ENCODE measurements at places on chromosomes 1 and 21.
A peak's percentile ranks its signal among the peaks of the same experiment; 100 is the strongest.

DNA sequence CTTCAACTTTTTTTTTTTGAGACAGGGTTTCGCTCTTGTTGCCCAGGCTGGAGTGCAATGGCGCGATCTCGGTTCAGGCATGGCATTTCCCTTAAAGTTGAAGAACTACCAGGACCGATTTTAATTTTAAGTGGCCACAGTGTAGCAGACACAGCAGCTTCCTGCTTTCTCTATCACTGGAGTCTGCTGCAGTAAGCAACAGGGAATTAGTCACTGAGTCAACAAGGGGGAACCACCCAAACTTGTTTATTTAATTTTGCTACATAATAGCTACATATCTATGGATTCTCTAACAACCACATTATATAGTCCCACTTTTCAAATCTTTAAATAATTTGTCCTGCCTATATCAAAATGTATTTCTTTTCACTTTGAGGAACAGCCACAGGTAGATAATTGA is 12.5 kb upstream of the TNNI3K start:
- H3K36me3 ChIP-seq, result no peaks in the 10 kb centered on the region
- H3K27me3 ChIP-seq, result no peaks in the 10 kb centered on the region
- no peak for DNase-seq
- no peak overlapping the region for H3K4me3 ChIP-seq
- H3K27ac ChIP-seq, result no peak overlapping the region
- H3K4me1 ChIP-seq, result no peaks in the 10 kb centered on the region

GRCh38 chr1:37021502-37021901 is 12.8 kb downstream of the GRIK3 start:
- H3K27me3 ChIP-seq, result peaks cover 2% of the 10 kb centered on the region
- H3K36me3 ChIP-seq, result no peaks in the 10 kb centered on the region
- H3K27ac ChIP-seq, result no peak overlapping the region
- no peaks in the 10 kb centered on the region for H3K4me1 ChIP-seq

- peaks cover 6% of the 10 kb centered on the region for H3K27me3 ChIP-seq
- no peaks in the 10 kb centered on the region for H3K36me3 ChIP-seq
- no peak for DNase-seq
- H3K4me3 ChIP-seq, result no peak overlapping the region
Measured at GRCh38 chr1:182666706-182667105, 17.7 kb downstream of the RGS8 start.

- no peak for DNase-seq
- no peak overlapping the region for H3K4me3 ChIP-seq
- no peaks in the 10 kb centered on the region for H3K36me3 ChIP-seq
- no peak overlapping the region for H3K27ac ChIP-seq
Measured at GRCh38 chr1:178632653-178633052, 92.4 kb upstream of the RALGPS2 start.

GRCh38 chr1:167722152-167722869 is 529 bp downstream of the MPZL1 start:
- peak overlapping the region; percentile 96 for H3K4me3 ChIP-seq
- peak overlapping the region; percentile 92 for H3K27ac ChIP-seq
- peak; percentile 54 for DNase-seq
- H3K36me3 ChIP-seq, result peaks cover 18% of the 10 kb centered on the region

DNA sequence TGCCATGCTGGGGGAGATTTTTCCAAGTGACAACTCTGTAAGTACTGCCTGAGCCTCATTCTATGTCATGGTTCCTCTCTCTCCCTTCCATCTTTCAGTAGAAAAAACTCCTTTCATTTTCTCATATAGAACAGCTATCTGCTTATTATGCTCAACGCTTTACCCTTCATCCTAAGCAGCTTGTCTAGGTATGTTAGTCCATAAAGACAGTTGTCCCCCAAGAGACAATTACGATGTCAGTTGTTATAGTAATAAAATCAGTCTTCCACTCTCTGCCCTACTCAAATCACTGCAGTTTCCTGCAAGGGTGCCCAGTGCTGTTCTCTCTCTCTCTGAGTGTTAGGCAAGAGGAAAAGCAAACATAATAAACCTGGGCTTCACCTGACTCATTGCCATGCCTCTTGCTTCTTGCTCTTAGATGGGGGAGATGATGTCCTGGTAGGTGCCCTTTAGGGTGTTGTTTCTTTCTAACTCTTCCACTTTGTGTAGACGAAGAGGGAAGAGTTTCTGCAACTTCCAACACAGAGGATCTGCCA is 59.4 kb downstream of the PAPPA2 start:
- no peaks in the 10 kb centered on the region for H3K27me3 ChIP-seq
- H3K27ac ChIP-seq, result no peak overlapping the region

DNA sequence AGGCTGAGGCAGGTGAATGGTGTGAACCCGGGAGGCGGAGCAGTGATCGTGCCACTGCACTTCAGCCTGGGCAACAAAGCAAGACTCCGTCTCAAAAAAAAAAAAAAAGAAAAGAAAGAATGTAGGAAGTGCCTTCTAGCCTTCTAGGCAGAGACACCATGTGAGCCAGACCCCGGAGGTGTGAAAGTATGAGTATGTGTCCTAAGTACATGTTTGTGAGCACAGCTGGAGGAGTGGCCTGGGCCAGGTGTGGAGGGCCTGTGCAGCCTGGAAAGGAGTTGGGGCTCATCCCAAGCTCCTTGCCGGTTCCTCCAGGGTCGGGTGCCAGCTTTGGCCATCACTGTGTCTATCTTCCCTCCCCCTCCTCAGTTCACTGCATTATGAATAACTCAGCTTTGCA is 13.0 kb downstream of the SOX13 start:
- peaks cover 9% of the 10 kb centered on the region for H3K36me3 ChIP-seq
- H3K4me1 ChIP-seq, result peaks cover 43% of the 10 kb centered on the region
- no peak overlapping the region for H3K4me3 ChIP-seq
- no peak overlapping the region for H3K27ac ChIP-seq

DNA sequence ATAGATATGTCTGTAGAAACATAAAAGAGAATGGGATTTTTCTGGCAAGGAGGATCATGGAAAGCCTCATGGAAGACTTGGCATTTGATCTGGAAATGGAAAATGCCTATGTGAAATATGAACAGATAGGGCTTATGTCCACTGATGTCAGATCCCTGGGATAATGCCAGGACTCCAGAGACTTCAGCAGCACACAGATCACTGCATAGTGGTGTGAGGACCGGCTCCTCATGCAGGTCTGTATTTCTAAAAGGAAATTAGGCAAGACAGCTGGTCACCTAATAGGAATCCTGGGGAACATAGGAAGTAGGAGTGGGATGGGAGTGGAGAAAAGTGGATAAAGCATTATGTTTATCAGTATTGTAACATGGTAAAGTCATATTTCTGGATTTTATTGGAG is 56.8 kb upstream of the IPO9 start:
- peaks cover 3% of the 10 kb centered on the region for H3K4me1 ChIP-seq
- H3K27me3 ChIP-seq, result no peaks in the 10 kb centered on the region
- DNase-seq, result no peak
- peaks cover 6% of the 10 kb centered on the region for H3K36me3 ChIP-seq
- H3K27ac ChIP-seq, result no peak overlapping the region

DNA sequence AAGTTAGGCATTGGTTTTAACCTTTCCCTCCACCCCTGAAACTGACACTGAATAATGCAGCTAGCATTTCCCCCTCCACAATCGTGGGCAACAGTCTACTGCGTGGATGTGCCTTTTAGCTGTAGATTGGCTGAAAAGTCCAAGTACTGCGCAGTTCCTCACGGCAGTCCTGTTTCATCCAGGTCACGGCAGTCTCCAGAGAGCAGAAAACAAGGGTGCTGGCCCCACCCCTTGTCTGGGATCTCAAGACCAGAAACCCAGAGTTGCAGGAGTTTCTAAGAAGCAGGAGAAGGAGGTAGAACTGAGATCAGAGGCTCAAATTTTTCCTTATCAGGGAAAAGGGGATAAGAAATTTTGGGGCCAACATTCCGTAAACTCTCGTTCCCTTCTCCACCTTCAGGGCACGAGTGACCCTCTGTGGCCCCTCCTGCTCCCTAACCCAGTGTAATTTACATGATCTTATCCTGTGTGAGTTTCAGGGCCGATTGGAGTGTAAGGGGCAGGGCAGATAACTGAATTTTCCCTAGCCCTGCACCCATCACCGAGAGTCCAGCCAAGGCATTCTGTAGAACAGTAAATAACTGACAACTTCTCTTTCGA is 25.9 kb upstream of the PLA2G2C start:
- H3K4me1 ChIP-seq, result no peaks in the 10 kb centered on the region
- no peaks in the 10 kb centered on the region for H3K36me3 ChIP-seq
- DNase-seq, result no peak
- no peak overlapping the region for H3K27ac ChIP-seq
- no peak overlapping the region for H3K4me3 ChIP-seq
- peaks cover 3% of the 10 kb centered on the region for H3K27me3 ChIP-seq

DNA sequence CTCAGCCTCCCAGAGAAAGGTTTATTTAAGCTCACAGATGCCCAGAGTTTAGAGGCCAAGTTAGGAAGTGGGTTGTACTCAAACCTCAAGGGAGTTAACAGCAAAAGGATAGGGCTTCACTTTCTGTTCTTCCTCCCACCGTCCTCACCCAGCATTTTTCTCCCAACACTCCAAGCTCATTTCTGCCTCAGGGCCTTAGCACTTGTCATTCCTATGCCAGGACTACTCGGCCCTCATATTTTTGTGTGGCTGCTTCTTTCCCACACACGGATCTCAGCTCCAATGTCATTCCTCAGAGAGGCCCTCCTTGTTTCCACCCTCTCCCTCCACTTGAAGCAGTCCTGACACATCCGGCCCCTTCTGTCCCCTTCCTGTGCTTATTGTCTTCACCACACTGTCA is 12.9 kb downstream of the FAM43B start:
- no peak overlapping the region for H3K27ac ChIP-seq
- H3K4me3 ChIP-seq, result no peak overlapping the region
- no peak for DNase-seq
- H3K27me3 ChIP-seq, result peaks cover 4% of the 10 kb centered on the region
- peaks cover 22% of the 10 kb centered on the region for H3K4me1 ChIP-seq
- H3K36me3 ChIP-seq, result no peaks in the 10 kb centered on the region

DNA sequence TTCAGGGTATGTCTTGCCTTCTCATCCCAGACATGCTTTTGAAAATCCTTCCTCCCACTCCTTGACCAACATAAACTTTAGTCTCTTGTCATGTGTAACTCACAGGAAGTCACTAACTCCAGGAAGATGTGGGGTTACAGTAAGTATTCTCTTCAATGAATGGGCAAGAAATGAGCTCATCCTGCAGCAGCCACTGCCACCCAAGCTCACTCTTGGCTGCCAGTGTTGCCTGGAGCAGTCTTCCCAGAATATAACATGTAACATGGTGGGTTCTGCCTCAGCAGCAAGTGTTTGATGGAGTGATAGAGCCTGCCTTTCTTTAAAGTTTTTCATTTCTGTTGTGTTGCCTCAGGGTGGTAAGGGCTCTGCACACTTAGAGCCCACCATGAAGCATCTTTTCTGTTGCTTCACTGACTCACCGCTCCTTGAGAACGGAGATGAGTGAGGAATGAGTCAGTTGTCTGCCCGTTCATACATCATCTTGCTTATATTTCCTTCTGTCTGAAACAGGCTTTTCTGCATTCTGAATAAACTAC is 187.0 kb downstream of the TPR start:
- H3K27me3 ChIP-seq, result peaks cover 6% of the 10 kb centered on the region
- H3K36me3 ChIP-seq, result no peaks in the 10 kb centered on the region
- H3K4me3 ChIP-seq, result no peak overlapping the region

Measured in endothelial cell (in vitro differentiated cells).